ENCODE measurements at places on chromosomes 1 and 21.

- no peak for DNase-seq
These were observed 36.9 kb downstream of the WDR64 start for GRCh38 chr1:241688940-241689368.

DNA sequence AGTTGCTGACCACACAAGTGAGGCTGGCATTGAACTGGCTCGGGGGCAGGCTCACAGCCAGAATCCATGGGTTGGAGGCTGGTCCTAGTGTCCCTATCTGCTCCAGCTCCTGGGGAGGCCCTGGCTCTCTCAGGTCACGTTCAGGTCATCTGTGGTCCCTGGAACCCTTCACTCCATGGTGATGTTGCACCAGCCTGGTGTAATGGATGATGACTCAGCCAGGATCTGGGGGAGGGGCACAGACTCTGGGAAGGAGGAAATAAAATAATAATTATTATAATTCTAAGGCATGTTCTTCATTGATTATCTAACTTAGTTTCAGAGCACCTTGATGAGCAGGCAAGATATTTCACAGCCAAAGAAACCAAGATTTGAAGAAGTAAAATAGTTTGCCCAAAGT lies 26.6 kb upstream of the FCRL4 start:
- no peak for DNase-seq

- no peak for DNase-seq
These were observed 10.5 kb upstream of the RNPC3 start for GRCh38 chr1:103514920-103515503.

DNA sequence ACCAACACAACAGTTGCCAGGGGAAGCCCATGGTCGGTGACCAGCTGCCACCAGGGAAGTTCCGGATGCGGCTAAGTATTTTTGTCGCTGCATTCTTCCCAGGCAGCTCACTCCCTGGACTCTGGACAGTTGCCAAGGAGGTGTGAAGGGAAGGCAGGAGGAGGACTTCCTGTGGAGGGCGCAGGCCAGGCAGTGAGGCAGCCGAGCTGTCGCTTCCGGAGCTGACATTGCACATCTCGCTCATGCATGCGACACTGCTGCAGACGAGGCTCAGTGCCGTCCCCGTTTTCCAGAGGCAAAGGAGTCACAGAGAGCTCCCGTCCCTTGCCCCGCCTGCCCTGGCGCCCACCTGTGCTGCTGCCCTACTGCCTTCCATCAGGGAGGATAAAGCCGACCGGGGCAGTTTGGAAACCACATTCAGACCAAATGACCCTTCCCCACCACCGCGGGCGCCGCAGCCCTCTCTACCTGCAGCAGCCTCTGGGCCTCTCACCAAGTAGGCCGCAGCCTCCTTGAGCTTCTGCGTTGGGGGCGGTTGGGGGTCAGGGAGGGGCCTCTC lies 81.4 kb downstream of the NENF start:
- no peak for DNase-seq

All from stimulated activated CD4-positive, alpha-beta T cell treated with anti-CD3 and anti-CD28 coated beads, Interleukin-15, amount 100 ng/mL, for 1 hour (primary cell).